ENCODE measurements at places on chromosomes 11 and 22.

DNA sequence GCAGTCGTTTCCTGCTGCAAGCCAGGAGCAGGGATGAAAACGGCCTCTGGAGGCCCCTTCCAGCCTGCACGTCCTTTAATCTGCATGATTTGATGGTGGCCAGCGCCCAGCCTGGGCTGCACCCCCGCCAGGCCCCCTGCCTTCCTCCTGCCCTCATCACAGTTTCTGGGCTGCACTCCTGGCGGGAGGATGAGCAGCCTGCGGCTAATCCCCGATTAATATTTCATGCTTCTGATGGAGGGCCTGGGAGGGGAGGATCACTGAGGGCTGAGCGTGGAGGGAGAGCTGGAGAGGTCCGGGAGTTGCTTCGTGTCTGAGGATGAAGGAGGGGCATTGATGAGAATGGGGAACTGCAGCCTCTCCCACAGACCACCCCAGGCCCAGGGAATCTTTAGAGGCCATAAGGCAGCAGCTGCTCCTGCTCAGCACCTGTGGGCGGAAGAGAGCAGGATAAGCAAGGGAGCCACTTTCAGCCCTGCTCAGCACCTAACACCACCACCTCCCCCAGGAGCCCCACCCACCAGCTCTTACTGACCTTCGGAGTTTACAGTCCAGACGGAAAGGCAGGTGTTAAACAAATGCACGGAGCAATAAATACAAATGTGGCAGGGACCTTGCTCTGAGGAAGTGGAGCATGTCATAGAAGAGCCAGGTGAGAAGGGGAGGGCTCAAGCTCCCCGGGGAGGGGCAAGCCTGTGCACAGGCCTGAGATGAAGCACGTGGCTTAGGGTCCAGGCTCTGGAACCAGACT, 135.0 kb upstream of the NECTIN1 start:
- DNase-seq, result no peak

GRCh38 chr22:17841836-17842235, 67.6 kb upstream of the BID start:
- no peak for DNase-seq

GRCh38 chr11:126646701-126647557, 291.4 kb downstream of the ST3GAL4 start:
- no peak for DNase-seq

GRCh38 chr22:40310081-40310767, 36.1 kb upstream of the ADSL start:
- no peak for DNase-seq

GRCh38 chr22:36934418-36935312, 21.2 kb downstream of the CSF2RB start:
- DNase-seq, result no peak

DNA sequence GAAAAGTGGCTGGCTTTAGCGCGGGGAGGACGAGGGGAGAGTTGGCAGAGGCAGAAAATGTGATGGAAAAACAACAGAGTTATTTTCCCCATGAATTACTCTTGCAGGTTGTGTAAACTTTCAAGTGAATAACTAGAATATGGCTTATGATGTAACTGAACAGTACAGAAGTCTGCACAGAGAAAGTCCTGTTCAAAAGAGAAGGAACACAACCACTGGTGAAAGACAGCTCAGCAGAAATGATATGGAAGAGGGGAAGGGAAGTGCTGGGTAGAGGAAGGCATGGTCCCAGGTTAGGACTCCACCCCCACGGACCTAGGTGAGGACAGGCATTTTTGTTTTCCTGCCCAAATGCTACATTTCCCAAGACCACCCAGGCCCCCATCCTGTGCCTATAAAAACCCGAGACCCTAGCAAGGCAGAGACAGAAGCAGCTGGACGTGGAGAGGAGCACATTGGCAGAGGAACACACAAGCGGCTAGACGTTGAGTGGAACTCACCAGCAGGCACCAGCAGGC, 77.7 kb downstream of the MAML2 start:
- no peak for DNase-seq

GRCh38 chr11:30566482-30566881, 19.7 kb downstream of the MPPED2 start:
- no peak for DNase-seq

DNA sequence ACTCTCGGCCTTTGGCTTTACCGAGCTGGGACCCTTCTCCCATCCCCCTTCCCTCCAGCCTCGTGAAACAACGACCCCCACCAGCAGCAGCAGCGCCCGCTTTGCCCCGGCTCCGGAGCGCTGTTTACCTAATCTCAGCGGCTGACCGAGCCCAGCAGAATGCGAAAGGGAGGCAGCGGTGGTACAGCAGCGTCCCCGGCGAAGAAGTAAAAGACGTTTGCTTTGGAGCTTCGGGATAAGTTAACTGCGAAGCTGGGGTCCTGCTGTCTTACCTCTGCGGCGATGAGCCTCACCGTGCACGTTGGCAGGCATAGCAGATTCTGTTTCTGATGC, 2.0 kb upstream of the LARGE1 start:
- DNase-seq, result peak; percentile 30

DNA sequence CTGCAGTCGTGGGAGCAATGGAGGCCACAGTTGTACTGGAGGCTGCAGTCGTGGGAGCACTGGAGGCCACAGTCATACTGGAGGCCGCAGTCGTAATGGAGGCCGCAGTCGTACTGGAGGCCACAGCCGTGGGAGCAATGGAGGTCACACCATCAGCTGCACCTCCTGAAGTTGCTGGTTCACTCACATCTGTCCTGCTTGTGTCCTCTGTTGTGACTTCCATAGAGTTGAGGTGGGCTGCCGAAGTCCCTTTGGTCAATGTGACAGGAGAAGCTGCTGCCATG, 9.3 kb downstream of the C11orf24 start:
- no peak for DNase-seq

DNA sequence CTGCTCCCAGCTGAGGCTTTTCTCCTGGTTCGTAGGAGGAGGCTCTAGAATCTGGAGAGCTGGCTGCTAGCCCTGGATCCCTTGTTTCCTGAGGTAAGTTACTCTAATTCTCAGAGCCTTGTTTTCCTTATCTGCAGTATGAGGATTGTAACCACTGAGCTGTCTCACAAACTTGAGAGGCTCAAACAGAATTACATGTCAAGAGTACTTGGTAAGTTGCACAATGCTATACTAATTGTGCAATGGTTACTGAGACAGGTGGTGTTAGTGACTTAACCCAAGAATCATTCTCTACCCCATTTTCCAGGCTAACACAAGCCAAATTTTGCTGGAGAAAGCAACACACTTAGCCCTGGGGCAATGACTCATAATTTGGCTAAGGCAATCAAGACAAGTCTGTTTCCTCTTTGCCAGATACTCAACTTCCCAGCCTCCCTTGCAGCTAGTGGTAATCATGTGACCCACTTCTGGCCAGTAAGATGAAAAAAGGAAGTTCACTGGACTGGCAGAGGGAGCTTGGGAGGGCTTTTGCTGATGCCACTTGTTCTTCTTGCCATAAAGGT, 348.0 kb downstream of the TENM4 start:
- DNase-seq, result no peak

- DNase-seq, result no peak
Measured at GRCh38 chr11:44034639-44035038, 13.1 kb upstream of the ACCSL start.

- no peak for DNase-seq
Measured at GRCh38 chr11:3162410-3163240, 2.5 kb downstream of the OSBPL5 start.

DNA sequence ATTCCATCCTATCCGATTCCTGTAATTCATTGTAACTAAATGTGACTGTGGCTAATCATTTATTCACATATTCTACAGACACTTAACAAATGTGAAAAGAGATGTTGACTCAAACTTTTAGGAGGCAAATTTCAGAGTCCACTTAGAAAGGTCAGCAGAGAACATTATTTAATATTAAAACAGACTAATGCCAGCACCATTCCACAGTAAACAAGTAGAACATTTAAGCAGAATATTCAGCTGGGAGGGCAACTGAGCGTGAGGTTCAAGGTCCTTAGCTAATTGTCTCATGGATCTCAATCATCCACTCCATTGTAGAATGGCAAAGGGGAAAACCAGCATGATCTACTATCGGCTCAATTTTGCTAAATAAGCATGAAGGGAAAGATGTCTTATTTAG, 5.1 kb upstream of the SLC5A12 start:
- no peak for DNase-seq

DNA sequence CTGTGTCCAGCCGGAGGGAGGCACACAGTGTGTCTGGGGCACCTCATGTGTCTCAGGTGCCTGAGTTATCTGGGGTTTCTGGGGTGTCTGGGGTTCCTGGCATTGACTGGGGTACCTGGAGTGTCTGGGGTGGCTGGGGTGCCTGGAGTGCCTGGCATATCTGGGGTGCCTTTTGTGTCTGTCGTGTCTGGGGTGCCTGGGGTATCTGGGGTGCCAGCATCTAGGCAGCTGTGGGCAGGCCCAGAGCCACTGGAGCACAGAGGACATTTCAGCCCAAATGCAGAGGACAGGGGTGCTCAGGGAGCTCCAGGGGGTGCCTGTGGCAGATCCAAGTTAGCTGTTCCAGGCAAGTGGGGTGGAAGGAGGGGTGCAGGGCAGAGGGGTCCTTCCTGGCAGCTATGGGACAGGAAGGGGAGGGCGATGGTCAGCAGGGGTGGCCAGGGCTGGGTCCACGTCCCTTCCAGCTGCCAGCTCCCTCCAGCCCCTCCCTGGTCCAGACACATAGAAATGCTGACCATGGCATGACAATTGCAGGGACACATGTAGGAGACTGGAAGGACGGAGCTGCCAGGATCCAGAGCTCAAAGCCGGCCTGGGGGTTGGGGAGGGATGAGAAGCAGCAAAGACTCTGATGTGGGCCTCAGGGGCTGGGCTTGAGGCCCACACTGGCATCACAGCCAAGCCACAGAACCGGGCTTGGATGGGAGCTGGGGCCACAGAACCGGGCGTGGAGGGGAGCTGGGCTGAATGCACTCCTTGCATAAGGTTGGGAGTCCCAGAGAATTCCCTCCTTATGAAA, 133.0 kb downstream of the BRD1 start:
- no peak for DNase-seq

DNA sequence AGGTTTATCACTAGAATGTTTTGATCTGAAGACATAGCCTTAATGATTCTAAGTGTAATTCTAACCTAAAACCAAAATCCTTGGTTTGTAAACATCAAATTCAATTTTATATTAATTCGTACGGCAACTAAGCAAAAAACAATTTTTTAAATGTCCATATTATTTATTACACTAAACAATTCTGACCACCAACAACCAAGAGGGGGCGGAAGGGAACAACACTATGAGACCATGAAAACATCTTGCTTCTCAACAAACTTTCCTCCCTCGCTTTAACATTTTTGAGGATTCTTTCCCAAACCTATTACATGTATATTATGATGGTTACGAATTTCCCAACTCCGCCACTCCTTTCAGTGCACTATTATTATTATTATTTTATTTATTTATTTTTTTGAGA, 6.5 kb upstream of the UCP2 start:
- DNase-seq, result no peak

- DNase-seq, result peak; percentile 63
Measured at GRCh38 chr22:36160499-36160942, at the start of gene APOL3. APOL3 (minus strand) TSS chr22:36160755; CDS start chr22:36149055, 11,700 bp downstream.

DNA sequence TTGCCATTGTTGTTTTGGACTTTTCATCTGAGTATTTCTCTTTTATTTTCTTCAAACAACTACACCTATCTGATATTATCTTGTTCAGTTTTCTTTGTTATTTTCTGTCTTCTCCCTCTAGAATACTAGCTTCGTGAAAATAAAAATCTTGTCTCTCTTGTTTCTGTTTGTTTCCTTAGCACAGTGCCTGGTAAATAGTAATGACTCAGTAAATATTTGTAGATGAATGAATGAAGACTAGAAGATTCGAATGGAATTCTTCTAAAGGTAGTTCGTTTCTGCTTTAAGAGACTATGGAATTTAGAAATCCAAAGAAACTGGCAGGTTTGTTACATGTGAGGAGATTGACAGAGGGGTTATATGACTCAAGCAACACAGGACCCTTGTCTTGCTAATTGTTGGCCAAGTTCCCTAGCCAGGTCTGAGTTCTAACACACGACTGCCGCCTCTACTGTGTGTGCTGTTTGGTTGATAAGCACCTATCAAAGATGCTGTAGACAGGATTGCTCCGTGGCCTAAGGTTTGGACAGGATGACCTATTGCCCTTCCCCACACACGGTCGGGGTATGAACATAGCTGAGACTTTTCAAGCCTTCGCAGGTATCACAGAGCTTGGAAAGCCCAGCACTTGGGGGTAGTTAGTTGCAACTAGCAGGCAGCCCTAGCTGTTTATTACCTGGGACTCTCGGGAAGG, 831 bp upstream of the TMEM135 start:
- DNase-seq, result no peak

- no peak for DNase-seq
Measured at GRCh38 chr11:130710497-130711012, 205.7 kb downstream of the SNX19 start.

GRCh38 chr11:18956630-18957029, 17.4 kb upstream of the MRGPRX1 start:
- no peak for DNase-seq

GRCh38 chr11:99244613-99245012, 223.9 kb downstream of the CNTN5 start:
- DNase-seq, result no peak

- no peak for DNase-seq
Measured at GRCh38 chr22:19665784-19666672, 48.3 kb upstream of the SEPTIN5 start.

- no peak for DNase-seq
Measured at GRCh38 chr11:106032861-106033260, 10.8 kb upstream of the MSANTD4 start.

DNA sequence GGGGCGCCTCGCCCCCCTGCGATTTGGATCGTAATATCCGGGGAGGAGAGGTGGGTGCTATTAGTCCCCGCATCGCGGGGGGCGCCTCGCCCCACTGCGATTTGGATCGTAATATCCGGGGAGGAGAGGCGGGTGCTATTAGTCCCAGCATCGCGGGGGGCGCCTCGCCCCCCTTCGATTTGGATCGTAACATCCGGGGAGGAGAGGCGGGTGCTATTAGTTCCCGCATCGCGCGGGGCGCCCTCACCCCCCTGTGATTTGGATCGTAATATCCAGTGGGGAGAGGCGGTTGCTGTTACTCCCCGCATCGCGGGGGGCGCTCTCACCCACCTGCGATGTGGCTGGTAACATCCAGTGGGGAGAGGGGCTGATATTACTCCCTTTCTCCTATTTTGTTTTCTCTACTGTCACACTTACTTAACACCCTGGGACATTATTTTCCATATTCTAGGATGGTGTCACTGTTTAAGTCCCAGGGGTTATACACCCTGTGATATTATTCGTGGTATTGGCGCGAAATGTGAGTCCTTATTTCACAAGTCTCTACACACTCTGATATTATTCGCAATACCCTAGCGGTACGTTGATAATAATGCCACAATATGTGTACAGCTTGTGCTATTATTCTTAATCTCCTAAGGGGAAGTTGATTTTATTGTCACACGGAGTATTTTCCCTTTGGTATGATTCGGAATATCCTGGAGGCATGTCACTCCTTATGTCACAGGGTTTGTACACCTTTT, 57.8 kb upstream of the ALDH3B2 start:
- peak; percentile 56 for DNase-seq

GRCh38 chr22:27719535-27720227, 81.9 kb downstream of the MN1 start:
- DNase-seq, result no peak

- no peak for DNase-seq
Measured at GRCh38 chr11:61826930-61827570, 1.1 kb upstream of the FADS2 start.

GRCh38 chr11:70466154-70466553, 67.8 kb downstream of the CTTN start:
- DNase-seq, result no peak

All from activated T-cell treated with anti-CD3 and anti-CD28 coated beads, Interleukin-2, amount 50 U/mL, for 24 hours (primary cell).